Activated effector memory CD4-positive, alpha-beta T cell treated with Interleukin-2 at 50 U/mL for 16 hours (primary cell): ENCODE measurements at places on chromosomes 4 and X.

GRCh38 chr4:144495944-144496343, 150.0 kb upstream of the HHIP start:
- DNase-seq, result no peak

DNA sequence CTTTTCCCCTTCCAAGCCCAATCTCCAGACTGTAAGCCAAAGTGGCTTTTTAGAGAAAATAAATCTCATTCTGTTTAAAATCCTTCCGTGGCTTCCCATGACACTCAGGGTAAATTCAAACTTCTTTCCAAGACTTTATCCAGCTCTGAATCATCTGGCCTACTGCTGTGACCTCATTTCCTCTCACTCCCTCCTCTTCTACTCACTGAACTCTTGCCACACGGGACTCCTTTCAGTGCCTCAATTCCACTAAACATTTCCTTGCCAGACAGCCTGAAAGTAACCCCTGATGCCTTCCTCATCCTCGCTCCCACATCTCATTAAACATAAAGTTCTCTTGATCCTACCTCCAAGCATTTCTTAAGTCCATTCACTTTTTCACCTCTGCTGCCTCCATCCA, 27.8 kb upstream of the RNF128 start:
- no peak for DNase-seq

GRCh38 chr4:74262522-74262921, 45.7 kb upstream of the EPGN start:
- DNase-seq, result no peak

GRCh38 chr4:61882381-61882780, 682.3 kb downstream of the ADGRL3 start:
- DNase-seq, result no peak

- no peak for DNase-seq
These were observed 15.0 kb upstream of the ADH1A start for GRCh38 chr4:99305638-99306400.

- DNase-seq, result peak; percentile 76
These were observed 544 bp downstream of the HERC3 start for GRCh38 chr4:88592600-88593448.

- DNase-seq, result no peak
These were observed 4.3 kb downstream of the PNCK start for GRCh38 chrX:153669174-153669890.

GRCh38 chr4:102473476-102473875, 27.7 kb upstream of the NFKB1 start:
- DNase-seq, result no peak

- peak; percentile 39 for DNase-seq
These were observed 16.8 kb downstream of the FGFR3 start for GRCh38 chr4:1809754-1810502.

- no peak for DNase-seq
These were observed 32.6 kb upstream of the PHF8 start for GRCh38 chrX:54076903-54077302.

DNA sequence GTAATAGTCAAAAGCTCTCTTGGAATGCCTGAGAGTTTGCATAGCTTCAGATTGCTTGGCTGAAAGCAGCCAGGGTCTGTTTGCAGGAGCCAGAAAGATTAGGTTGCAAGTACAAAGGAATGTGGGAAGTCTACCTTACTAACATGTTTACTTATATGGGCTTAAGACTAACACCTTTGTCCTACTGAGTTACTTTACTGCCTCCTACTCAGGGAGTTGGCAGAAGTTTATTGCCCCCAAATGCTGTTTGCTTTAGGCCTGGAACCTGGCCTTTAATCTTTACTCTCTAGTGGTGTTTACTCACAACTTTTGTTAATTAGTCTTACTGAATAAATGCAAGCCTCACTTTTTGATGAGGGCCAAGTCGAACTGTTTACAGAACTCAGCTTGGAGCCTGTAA, 219.4 kb upstream of the ZC4H2 start:
- no peak for DNase-seq

- DNase-seq, result peak; percentile 96
These were observed at the start of the genes LARP7 and ZGRF1 for GRCh38 chr4:112636688-112637551. TSS of gene LARP7 (plus strand) at chr4:112637143. CDS start at chr4:112644670, 7,527 bp downstream. TSS of gene ZGRF1 (minus strand) at chr4:112636909. CDS start at chr4:112633176, 3,733 bp downstream.

- no peak for DNase-seq
These were observed 14.5 kb upstream of the NDUFC1 start for GRCh38 chr4:139316733-139317132.

DNA sequence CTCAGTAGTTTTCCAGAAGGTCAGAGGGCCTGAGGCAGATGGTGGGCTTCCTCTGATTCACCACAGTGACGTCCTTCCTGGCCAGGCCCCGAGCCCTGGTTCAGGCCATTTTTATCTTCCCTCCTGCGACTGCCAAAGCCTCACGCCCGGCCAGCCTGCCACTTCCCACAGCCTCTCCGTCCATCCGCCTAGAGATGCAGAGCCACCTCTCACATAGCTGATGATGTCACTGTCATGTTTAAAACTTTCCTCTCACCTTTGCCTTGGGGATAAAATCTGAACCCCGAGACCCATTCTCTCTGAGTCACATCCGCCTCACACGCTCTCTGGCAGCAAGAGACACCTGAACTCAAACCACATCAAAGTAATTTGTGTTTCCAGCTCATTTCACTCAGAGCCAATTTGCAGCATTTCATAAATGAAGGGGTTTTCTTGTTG, 175.3 kb downstream of the QDPR start:
- DNase-seq, result peak; percentile 68
